Activated CD8-positive, alpha-beta T cell treated with anti-CD3 and anti-CD28 coated beads, Interleukin-2, amount 10 ng/mL, durations not matched to agents 7 days and 5 days (primary cell): ENCODE measurements at places on chromosomes 12 and 14. TPM values are rescaled to one million over a fixed set of nuclear protein-coding genes. Genes with fewer than 3 reads are reported as not detected.

Gene DIO3
- total RNA-seq, result not detected

Gene TECPR2
- 9.4 TPM for total RNA-seq

Gene RHOJ
- total RNA-seq, result not detected

Gene DEGS2
- total RNA-seq, result 0.39 TPM

Gene SOAT2
- 13.3 TPM for total RNA-seq

Gene KRT79
- total RNA-seq, result not detected

Gene BDKRB1
- not detected for total RNA-seq

Gene TIMELESS
- total RNA-seq, result 62.7 TPM

Gene SLC24A4
- not detected for total RNA-seq

Gene KCNC2
- not detected for total RNA-seq

Gene LMO3
- total RNA-seq, result not detected

Gene RD3L
- total RNA-seq, result not detected

Gene ITGA5
- total RNA-seq, result 65.0 TPM

Gene IGF1
- total RNA-seq, result 0.52 TPM

Gene GLI1
- total RNA-seq, result 0.68 TPM

Gene LRRC43
- not detected for total RNA-seq

Gene NOPCHAP1
- total RNA-seq, result 16.5 TPM

Gene CCDC177
- total RNA-seq, result not detected

Gene INSM2
- total RNA-seq, result not detected

Gene WNT5B
- not detected for total RNA-seq

Gene DENND5B
- total RNA-seq, result 0.08 TPM

Gene SLC38A4
- not detected for total RNA-seq

Gene ITGB7
- total RNA-seq, result 500 TPM

Gene TRIAP1
- total RNA-seq, result 40.9 TPM

Gene ABCC9
- total RNA-seq, result not detected

Gene PHETA1
- total RNA-seq, result 1.7 TPM

Gene RASSF9
- not detected for total RNA-seq

Gene SERPINA9
- total RNA-seq, result not detected

Gene GUCY2C
- not detected for total RNA-seq

Gene NRXN3
- not detected for total RNA-seq

Gene SYCP3
- total RNA-seq, result 1.7 TPM

Gene GCH1
- 51.4 TPM for total RNA-seq

Gene KRT82
- not detected for total RNA-seq
